ENCODE measurements at places on chromosomes 16 and 17.

- no peak for DNase-seq
- no peak overlapping the region for H3K4me3 ChIP-seq
- no peaks in the 10 kb centered on the region for H3K4me1 ChIP-seq
- no peak overlapping the region for H3K27ac ChIP-seq
Measured at GRCh38 chr16:49520492-49521038, 147.0 kb downstream of the C16orf78 start.

- peaks cover 4% of the 10 kb centered on the region for H3K27me3 ChIP-seq
- H3K4me3 ChIP-seq: no peak overlapping the region
- H3K4me1 ChIP-seq: no peaks in the 10 kb centered on the region
- H3K27ac ChIP-seq: no peak overlapping the region
- peaks cover 4% of the 10 kb centered on the region for H3K36me3 ChIP-seq
Measured at GRCh38 chr16:68252383-68252782, 7.2 kb downstream of the PLA2G15 start.

- H3K4me3 ChIP-seq: no peak overlapping the region
- no peaks in the 10 kb centered on the region for H3K36me3 ChIP-seq
- no peaks in the 10 kb centered on the region for H3K4me1 ChIP-seq
- no peak overlapping the region for H3K27ac ChIP-seq
Measured at GRCh38 chr16:7090628-7091115, 242.0 kb upstream of the RBFOX1 start.

DNA sequence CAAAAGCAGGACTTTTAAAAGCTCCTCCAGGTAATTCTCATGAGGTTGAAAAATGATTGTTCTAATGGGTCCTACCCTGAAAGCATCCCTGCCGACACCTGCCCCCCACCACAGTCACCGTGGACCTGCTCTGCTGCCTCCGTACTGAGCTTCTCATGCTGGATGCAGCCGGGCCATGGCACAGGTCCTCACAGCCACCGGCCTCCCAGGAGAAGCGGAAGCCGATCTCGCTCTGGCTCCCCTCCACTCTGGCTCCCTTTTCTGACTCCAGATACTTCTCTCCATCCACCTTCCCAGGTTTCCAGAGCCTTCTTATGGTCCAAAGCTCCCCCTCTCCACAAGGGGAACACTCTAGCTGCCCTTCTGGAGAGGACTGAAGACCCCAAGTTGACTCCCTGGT is 10.2 kb downstream of the RPRML start:
- H3K4me3 ChIP-seq: no peak overlapping the region
- H3K27ac ChIP-seq: no peak overlapping the region
- peaks cover 5% of the 10 kb centered on the region for H3K27me3 ChIP-seq
- no peak for DNase-seq

DNA sequence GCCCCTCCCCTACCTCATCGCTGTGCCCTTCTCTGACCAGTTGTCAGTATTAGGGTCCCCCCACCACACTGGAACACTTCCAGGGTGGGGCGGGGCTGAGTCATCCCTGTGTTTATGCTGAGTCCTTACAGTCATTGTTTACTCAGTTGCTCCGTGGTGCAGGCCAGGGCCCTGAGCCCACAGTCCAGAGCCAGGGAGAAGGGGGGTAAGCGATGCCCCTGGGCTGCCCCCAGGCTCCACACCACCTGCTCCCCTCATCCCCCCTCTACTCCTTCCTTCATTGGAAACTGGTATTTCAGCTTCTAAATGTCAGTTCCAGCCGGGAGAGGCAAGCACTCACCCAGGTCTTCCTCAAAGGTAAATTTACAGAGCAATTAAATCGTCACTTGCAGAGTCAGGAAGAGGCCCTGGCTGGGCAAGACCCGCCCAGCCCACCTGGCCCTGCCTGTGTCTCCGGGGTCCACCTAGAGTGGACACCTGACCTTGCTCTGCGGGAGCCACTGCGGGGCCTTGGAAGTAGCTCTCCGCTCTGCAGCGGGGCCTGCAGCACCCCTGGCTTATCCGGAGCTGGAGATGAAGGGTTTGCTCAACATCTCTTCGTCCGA is 4.8 kb downstream of the ATP2A3 start:
- peaks cover 12% of the 10 kb centered on the region for H3K36me3 ChIP-seq
- H3K4me3 ChIP-seq: no peak overlapping the region
- H3K4me1 ChIP-seq: peaks cover 23% of the 10 kb centered on the region

- H3K4me3 ChIP-seq: no peak overlapping the region
- H3K4me1 ChIP-seq: peaks cover 8% of the 10 kb centered on the region
- H3K27ac ChIP-seq: peak overlapping the region; percentile 32
- no peak for DNase-seq
Measured at GRCh38 chr17:64289741-64290141, 26.7 kb upstream of the TEX2 start.

GRCh38 chr17:48577946-48578615 is at the start of gene HOXB4:
HOXB4 (minus strand) TSS chr17:48578350; CDS start chr17:48578319, 31 bp downstream.
- H3K4me3 ChIP-seq: peak within 1 kb of the TSS; percentile 93
- peaks cover 43% of the 10 kb centered on the region for H3K27me3 ChIP-seq
- peaks cover 58% of the 10 kb centered on the region for H3K4me1 ChIP-seq
- H3K27ac ChIP-seq: peak within 1 kb of the TSS; percentile 52

- no peak for DNase-seq
- H3K4me3 ChIP-seq: no peak overlapping the region
- no peaks in the 10 kb centered on the region for H3K36me3 ChIP-seq
- no peak overlapping the region for H3K27ac ChIP-seq
- H3K4me1 ChIP-seq: no peaks in the 10 kb centered on the region
Measured at GRCh38 chr16:88868974-88869672, 2.7 kb upstream of the PABPN1L start.

GRCh38 chr16:46914556-46915201 is 30.5 kb downstream of the GPT2 start:
- H3K4me1 ChIP-seq: no peaks in the 10 kb centered on the region
- H3K36me3 ChIP-seq: peaks cover 25% of the 10 kb centered on the region
- peaks cover 5% of the 10 kb centered on the region for H3K27me3 ChIP-seq
- no peak for DNase-seq

DNA sequence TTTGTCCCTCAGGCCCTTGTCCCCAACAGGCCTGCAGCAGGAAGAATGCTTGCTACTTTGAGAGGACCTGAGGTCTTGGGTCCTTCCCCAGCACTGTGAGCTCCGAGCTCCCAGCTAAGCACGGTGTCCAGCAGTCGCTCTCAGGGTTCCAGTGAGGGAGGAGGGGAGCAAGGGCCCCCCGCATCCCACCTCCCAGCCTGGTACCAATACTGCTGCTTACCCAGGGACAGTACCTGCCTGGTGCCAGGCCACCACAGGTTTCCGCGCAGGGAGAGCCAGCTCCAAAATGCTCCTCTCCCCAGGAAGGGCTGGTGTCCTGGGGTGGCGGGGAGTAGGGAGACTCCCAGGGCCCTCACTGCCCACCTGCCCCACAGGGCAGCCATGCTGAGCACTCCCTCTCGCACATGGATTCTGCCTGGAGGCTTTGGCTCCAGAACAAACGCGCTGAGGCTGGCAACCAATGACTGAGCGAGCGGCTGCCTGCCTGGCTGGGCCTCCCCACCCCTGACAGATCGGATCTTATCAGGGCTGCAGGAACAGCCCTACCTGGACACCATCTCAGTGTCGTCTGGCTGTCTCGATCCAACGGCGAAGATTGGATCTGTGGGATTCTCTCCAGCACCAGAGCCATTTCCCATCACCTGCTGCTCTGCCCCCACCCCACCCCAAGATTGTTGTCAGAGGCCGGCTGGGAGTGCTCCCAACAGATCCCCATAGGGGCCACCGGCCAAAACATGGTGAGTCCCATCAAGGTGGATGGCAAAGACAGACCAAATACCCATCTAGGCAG is 2.4 kb downstream of the DOK4 start:
- H3K4me3 ChIP-seq: no peak overlapping the region
- peaks cover 12% of the 10 kb centered on the region for H3K27me3 ChIP-seq
- DNase-seq: no peak
- no peaks in the 10 kb centered on the region for H3K36me3 ChIP-seq
- peaks cover 23% of the 10 kb centered on the region for H3K4me1 ChIP-seq

GRCh38 chr16:57955572-57956188 is 15.2 kb downstream of the CNGB1 start:
- no peak overlapping the region for H3K27ac ChIP-seq
- no peak for DNase-seq
- no peaks in the 10 kb centered on the region for H3K36me3 ChIP-seq
- no peak overlapping the region for H3K4me3 ChIP-seq
- H3K27me3 ChIP-seq: peaks cover 6% of the 10 kb centered on the region

- no peaks in the 10 kb centered on the region for H3K36me3 ChIP-seq
- H3K27ac ChIP-seq: no peak overlapping the region
- no peak for DNase-seq
- no peaks in the 10 kb centered on the region for H3K27me3 ChIP-seq
- H3K4me3 ChIP-seq: no peak overlapping the region
Measured at GRCh38 chr17:81460856-81461460, 51.6 kb downstream of the ACTG1 start.

DNA sequence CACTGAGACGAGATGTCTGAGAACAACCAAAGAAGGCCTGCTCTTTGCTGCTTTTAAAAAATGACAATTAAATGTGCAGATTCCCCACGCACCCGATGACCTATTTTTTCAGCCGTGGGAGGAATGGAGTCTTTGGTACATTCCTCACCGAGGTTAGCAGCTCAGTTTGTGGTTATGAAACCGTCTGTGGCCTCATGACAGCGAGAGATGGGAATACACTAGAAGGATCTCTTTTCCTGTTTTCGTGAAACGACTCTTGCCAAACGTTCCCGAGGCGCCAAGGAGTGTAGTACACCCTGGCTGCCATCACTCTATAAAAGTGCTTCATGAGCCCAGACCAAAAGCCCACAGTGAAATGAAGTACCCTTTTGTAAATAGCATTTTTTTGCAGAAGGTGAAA is 87.8 kb downstream of the CRISPLD2 start:
- peaks cover 3% of the 10 kb centered on the region for H3K27me3 ChIP-seq
- H3K4me3 ChIP-seq: no peak overlapping the region
- H3K36me3 ChIP-seq: no peaks in the 10 kb centered on the region
- H3K4me1 ChIP-seq: no peaks in the 10 kb centered on the region

- no peaks in the 10 kb centered on the region for H3K36me3 ChIP-seq
- no peak for DNase-seq
- peaks cover 4% of the 10 kb centered on the region for H3K27me3 ChIP-seq
- peaks cover 5% of the 10 kb centered on the region for H3K4me1 ChIP-seq
Measured at GRCh38 chr16:9800186-9800738, 382.0 kb downstream of the GRIN2A start.

DNA sequence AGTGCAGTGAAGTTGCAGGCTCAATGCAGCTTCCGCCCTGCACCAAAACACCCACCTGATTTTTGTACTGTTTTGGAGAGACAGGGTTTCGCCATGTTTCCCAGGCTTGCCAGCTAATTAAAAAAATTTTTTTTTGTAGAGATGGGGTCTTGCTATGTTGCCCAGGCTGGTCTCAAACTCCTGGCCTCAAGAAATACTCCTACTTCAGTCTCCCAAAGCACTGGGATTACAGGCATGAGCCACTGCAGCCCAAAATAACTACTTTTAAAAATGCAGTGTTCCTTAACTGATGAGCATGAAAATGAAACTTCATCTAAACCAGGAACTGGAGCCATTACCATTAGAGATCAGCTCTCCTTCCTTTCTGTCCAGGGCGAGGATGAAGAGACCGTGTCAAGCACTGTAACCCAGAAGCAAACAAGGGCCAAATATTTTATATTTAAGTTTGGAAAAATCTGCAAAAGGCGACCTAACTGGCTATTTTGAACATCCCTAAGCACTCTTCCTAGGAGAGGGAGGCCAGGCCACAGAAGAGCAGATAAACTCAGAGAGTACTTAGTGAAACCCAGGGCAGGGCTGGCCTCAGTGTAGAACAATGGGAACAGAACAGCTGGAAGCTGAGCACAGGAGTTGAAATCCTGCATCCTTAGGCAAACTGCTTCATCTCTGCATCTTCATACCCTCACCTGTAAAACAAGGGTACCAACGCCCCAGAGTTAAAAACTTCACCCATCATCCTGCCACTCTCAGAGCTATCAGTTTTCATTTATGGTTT is 24.0 kb downstream of the CREBBP start:
- DNase-seq: no peak
- H3K4me1 ChIP-seq: peaks cover 38% of the 10 kb centered on the region
- peak overlapping the region; percentile 75 for H3K27ac ChIP-seq
- no peaks in the 10 kb centered on the region for H3K36me3 ChIP-seq
- no peak overlapping the region for H3K4me3 ChIP-seq

DNA sequence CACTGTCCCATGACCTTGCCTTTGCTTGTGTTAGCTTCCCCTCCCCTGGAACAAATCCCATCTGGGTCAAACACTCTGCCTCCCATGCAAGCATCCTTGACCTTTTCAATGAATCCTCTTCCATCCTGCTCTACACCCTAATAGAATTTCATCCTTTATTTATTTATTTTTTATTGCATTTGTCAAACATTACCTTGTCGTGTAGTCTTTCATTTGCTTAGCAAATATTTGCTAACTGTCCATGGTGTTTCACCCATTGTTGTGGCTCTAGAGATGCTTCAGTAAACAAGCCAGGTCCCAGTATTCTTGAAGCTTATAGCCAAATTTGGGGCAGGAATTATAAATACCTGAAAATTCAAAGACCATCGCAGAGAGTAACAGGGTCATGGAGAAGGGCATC is 51.0 kb upstream of the MRTFB start:
- no peaks in the 10 kb centered on the region for H3K36me3 ChIP-seq
- no peak overlapping the region for H3K4me3 ChIP-seq
- peaks cover 7% of the 10 kb centered on the region for H3K4me1 ChIP-seq
- H3K27me3 ChIP-seq: no peaks in the 10 kb centered on the region
- H3K27ac ChIP-seq: no peak overlapping the region

GRCh38 chr17:65182233-65182632 is 45.1 kb downstream of the RGS9 start:
- DNase-seq: no peak
- peak overlapping the region; percentile 87 for H3K27ac ChIP-seq
- H3K27me3 ChIP-seq: peaks cover 3% of the 10 kb centered on the region
- H3K4me1 ChIP-seq: peaks cover 48% of the 10 kb centered on the region

GRCh38 chr16:88067530-88068411 is 116.5 kb downstream of the BANP start:
- peaks cover 13% of the 10 kb centered on the region for H3K36me3 ChIP-seq
- no peaks in the 10 kb centered on the region for H3K4me1 ChIP-seq
- no peak for DNase-seq
- peaks cover 4% of the 10 kb centered on the region for H3K27me3 ChIP-seq
- no peak overlapping the region for H3K4me3 ChIP-seq

- no peak overlapping the region for H3K27ac ChIP-seq
- DNase-seq: no peak
- no peaks in the 10 kb centered on the region for H3K27me3 ChIP-seq
- H3K36me3 ChIP-seq: no peaks in the 10 kb centered on the region
Measured at GRCh38 chr17:80123791-80124190, 22.4 kb downstream of the GAA start.

GRCh38 chr17:77503293-77503655 is 362.5 kb downstream of the SEC14L1 start:
- peaks cover 27% of the 10 kb centered on the region for H3K36me3 ChIP-seq
- H3K4me3 ChIP-seq: no peak overlapping the region
- no peak for DNase-seq
- H3K4me1 ChIP-seq: peaks cover 8% of the 10 kb centered on the region
- H3K27me3 ChIP-seq: peaks cover 23% of the 10 kb centered on the region
- no peak overlapping the region for H3K27ac ChIP-seq

DNA sequence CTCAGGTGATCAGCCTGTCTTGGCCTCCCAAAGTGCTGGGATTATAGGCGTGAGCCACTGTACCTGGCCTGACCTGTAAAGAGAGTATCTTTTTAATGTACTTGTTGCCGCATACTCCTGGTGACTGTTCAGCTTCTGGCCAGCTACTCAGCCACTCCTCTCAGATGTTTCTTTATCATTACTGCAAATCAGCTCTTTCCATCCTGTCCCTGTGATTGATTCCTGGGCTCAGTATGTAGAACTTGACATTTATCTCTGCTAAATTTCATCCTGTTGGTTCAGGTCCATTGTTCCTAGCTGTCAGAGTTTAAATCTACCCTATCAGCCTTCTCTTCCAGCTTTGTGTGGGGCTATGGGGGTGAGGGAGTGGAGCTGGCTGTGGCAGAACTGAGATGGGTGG is 211.5 kb upstream of the ASIC2 start:
- no peak overlapping the region for H3K27ac ChIP-seq
- H3K27me3 ChIP-seq: peaks cover 2% of the 10 kb centered on the region
